ENCODE measurements at places on chromosomes 4 and X. TPM values are rescaled to one million over a fixed set of nuclear protein-coding genes. Genes with fewer than 3 reads are reported as not detected.

DNA sequence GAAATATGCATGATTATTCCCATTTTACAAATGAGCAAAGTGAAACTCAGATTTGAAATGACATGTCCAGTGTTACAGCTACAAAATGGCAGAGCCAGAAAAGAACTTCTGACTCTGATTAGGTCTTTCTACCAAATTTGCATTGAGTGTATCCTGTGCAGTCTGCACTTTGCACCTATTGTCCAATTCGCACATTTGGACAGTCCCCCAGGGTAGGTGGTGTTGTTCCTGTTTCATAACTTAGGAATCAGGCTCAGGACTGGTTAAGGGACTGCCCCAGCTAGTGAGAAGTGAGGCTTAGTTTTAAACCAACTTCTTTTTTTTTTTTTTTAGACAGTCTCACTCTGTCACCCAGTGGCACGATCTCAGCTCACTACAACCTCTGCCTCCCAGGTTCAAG lies 137.9 kb upstream of the NALF2 start:
- H3K27me3 ChIP-seq, result no peaks in the 10 kb centered on the region
- no peak overlapping the region for H3K4me3 ChIP-seq
- no peak overlapping the region for H3K27ac ChIP-seq
- no peak for DNase-seq

The USP51 gene
- total RNA-seq, result 8.1 TPM

DNA sequence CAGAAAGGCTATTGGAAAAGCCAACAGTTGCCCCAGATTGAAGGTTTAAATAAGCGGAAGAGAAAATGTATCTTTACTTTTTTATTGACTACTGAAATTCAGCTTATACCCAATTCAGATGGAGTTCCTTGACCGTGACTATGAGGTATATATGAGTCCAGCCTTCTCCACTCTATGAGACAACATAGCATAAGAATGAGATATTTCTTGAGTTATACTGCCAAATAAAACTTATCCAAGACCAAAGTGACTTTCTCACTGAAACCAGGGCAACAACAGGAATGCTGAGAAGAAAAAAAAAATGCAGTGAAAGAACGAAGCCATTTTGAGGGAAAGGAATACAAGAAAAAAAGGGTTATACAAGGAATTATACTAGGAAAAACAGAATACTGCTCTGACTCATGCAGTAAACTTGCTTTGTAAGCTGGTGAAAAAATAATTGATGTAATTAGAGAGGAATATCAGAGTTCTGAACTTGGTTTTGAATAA lies 16.3 kb upstream of the PDK3 start:
- H3K27ac ChIP-seq, result no peak overlapping the region
- no peak overlapping the region for H3K4me3 ChIP-seq
- H3K36me3 ChIP-seq, result no peaks in the 10 kb centered on the region
- H3K4me1 ChIP-seq, result no peaks in the 10 kb centered on the region

- H3K27me3 ChIP-seq, result no peaks in the 10 kb centered on the region
- H3K27ac ChIP-seq, result peak overlapping the region; percentile 68
- peaks cover 7% of the 10 kb centered on the region for H3K4me1 ChIP-seq
- no peak for DNase-seq
These were observed 911 bp upstream of the ELK1 start for GRCh38 chrX:47651043-47651905.

DNA sequence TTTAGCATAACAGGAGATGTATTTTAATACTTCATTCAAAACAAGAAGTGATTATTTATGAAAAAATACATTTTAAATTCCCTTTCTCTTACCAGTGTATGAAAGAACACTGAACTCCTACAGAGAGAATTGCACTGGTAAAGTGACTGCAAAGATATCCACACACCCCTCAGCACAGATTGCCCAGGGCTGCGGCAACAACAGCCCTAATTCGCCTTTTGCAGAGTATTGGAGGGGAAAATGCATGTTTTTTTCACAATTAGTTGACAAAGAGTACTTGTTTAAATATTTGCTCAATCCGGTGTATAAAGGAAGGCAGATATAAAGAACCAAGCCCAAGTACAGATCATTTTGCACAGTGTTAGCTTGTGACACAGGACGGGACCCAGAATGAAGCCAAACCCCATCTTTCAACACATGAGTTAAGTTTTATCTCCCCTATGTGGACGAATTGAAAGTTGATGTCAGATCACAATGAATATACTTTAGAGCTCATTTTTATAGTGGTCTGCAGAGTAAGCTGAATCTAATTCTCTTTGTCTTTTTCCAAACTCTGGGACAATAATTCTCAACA lies 551.4 kb upstream of the IGFBP7 start:
- no peak overlapping the region for H3K27ac ChIP-seq
- no peaks in the 10 kb centered on the region for H3K36me3 ChIP-seq
- no peaks in the 10 kb centered on the region for H3K27me3 ChIP-seq
- no peak overlapping the region for H3K4me3 ChIP-seq
- no peak for DNase-seq
- H3K4me1 ChIP-seq, result no peaks in the 10 kb centered on the region

The ARAP2 gene
- total RNA-seq, result 5.9 TPM
